Right lung (tissue), 10 donors: ENCODE measurements at places on chromosomes 7 and 10. TPM values are rescaled to one million over a fixed set of nuclear protein-coding genes. Genes with fewer than 3 reads are reported as not detected.

TMEM26 gene
- 4.2 TPM for polyA plus RNA-seq

- no peak for DNase-seq
These were observed 359.3 kb downstream of the PCLO start for GRCh38 chr7:82803411-82803810.

GRCh38 chr10:17431871-17432311, 22.5 kb downstream of the ST8SIA6 start:
- no peak for DNase-seq

MGAM2 gene
- 0.30 TPM for polyA plus RNA-seq

DNA sequence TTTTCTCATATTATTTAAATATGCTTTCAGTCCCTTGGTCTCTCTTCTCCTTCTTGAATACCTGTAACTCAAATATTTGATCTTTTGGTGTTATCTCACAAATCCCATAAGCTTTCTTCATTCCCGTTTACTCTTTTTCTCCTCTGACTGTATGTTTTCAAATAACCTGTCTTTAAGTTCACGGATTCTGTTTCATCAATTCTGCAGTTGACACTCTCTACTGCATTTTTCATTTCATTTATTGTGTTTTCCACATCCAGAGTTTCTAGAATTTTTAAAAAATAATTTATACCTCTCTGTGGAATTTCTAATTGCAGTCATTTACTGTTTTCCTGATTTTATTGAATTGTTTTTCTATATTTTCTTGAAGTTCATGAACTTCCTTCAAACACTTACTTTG, 298.4 kb downstream of the PTPRN2 start:
- DNase-seq = no peak

DNA sequence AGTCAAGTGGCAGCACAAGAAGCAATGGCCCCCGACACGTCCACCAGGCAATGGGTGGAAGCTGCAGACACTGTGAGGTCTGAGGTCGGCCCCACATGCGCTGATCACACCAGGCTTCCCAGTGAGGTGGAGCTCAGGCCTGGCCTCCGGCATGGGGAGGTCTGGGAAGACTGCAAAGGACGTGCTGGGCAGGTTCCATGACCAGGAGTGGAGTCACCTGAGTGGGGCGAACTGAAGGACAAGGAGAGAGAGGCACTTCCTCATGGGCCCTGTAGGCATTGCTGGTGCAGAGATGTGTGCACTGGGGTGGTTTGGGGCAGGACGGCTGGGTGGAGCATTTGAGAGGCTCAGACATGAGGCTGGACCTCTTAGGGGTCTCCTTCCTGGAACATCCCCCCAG, 35.1 kb downstream of the C10orf120 start:
- DNase-seq = no peak

HYAL4 gene
- polyA plus RNA-seq = 0.04 TPM
